ENCODE measurements at places on chromosomes 16 and 17. TPM values are rescaled to one million over a fixed set of nuclear protein-coding genes. Genes with fewer than 3 reads are reported as not detected.

DNA sequence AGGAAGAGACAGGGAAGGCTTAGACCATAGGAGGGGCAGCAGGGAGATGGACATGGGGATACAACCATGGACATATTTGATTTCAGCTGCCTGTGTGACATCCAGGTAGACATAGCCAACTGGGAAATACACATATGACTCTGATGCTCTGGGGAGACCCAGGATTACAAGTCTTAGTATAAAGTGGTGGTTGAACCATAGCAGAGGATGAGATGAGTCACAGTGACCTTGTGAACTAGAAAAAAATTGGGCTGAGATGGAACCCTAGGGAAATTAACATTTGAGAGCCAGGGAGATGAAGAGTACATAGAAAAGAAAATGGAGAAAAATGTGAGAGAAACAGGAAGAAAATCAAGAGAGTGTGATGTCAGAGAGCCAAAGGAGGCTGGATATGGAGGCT, 10.2 kb downstream of the MARCHF10 start:
- H3K4me1 ChIP-seq: peaks cover 6% of the 10 kb centered on the region
- H3K4me3 ChIP-seq: no peak overlapping the region
- no peaks in the 10 kb centered on the region for H3K36me3 ChIP-seq
- no peak overlapping the region for H3K27ac ChIP-seq

GRCh38 chr16:54282202-54282927, 4.2 kb downstream of the IRX3 start:
- H3K36me3 ChIP-seq: peaks cover 1% of the 10 kb centered on the region
- DNase-seq: no peak
- H3K4me1 ChIP-seq: peaks cover 26% of the 10 kb centered on the region
- H3K27me3 ChIP-seq: peaks cover 43% of the 10 kb centered on the region
- H3K27ac ChIP-seq: no peak overlapping the region

DNA sequence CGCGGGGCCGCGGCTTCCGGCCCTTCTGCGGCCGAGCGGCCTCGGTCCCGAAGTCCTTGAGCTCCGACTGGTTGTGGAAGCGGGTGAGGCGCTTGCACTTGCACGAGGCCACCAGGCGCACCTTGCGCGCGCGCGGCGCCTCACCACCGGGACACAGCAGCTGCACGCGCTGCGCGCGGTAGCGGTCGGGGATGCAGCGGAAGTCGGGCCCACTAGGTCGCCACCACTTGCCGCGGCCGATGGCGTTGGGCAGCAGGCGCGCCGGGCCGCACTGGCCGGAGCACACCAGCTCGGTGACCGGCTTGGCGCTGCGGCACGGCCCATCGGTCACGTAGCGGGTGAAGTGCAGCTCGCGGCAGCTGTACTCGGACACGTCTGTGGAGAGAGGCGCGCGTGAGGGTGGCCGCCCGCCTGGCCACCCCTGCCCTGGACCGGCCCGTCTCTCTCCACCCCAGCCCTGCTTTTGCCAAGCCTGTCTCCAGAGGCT, 3.2 kb downstream of the SOST start:
- no peaks in the 10 kb centered on the region for H3K36me3 ChIP-seq
- no peak overlapping the region for H3K4me3 ChIP-seq
- H3K27ac ChIP-seq: no peak overlapping the region
- H3K27me3 ChIP-seq: peaks cover 18% of the 10 kb centered on the region
- DNase-seq: no peak
- peaks cover 7% of the 10 kb centered on the region for H3K4me1 ChIP-seq

DNAAF1 gene
- not detected for total RNA-seq

MYO1D gene
- total RNA-seq: 96.5 TPM

- H3K27me3 ChIP-seq: peaks cover 5% of the 10 kb centered on the region
- H3K4me1 ChIP-seq: no peaks in the 10 kb centered on the region
- no peaks in the 10 kb centered on the region for H3K36me3 ChIP-seq
- no peak overlapping the region for H3K4me3 ChIP-seq
- no peak overlapping the region for H3K27ac ChIP-seq
- peak; percentile 57 for DNase-seq
Observed at GRCh38 chr16:81275064-81275532, 36.6 kb downstream of the BCO1 start.

TBC1D3K gene
- total RNA-seq: not detected

DNA sequence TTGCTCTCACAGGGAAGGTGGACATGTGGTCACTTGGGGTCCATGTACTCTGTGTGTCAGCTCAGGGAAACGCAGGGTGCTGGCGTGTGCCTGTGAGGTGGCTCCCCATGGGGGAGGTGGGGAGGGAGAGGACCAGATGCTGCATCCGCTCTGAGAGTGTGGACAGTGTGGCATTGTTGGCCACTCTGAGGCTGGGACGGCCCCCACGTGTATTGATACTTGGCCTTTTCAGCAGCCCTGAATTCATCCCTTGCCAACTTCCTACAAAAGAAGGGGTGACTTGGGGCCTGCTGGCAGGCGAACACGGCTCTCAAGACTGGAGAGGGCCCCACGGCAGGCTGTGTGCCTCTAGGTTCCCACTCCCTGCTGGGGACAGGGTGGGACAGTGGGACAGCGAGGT, 120.1 kb downstream of the RAB11FIP4 start:
- no peak for DNase-seq
- no peak overlapping the region for H3K4me3 ChIP-seq
- peaks cover 5% of the 10 kb centered on the region for H3K27me3 ChIP-seq
- H3K4me1 ChIP-seq: peaks cover 5% of the 10 kb centered on the region
- no peaks in the 10 kb centered on the region for H3K36me3 ChIP-seq

DNA sequence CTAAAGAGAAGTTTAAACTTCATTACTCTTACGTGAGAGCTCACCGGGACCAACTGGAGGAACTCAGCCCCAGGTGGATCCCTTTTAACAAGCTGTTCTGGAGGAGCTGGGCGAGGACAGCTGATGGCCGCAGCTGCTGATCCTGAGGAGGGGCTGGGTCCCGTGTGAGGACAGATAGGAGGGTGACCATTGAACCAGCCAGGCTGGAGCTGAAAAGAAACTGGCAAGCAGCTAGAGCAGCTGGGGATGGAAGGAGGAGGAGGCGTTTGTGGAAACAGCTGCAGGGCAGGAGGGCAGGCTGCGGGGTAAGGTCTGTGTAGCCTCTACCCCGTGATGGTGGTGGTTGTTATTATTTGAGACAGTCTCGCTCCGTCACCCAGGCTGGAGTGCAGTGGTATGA, 119.5 kb downstream of the AATF start:
- no peaks in the 10 kb centered on the region for H3K36me3 ChIP-seq
- no peak for DNase-seq
- H3K4me1 ChIP-seq: no peaks in the 10 kb centered on the region
- H3K27me3 ChIP-seq: peaks cover 12% of the 10 kb centered on the region
- H3K4me3 ChIP-seq: no peak overlapping the region

GRCh38 chr17:31535581-31535981, 144.1 kb downstream of the RAB11FIP4 start:
- peaks cover 23% of the 10 kb centered on the region for H3K4me1 ChIP-seq
- H3K27me3 ChIP-seq: no peaks in the 10 kb centered on the region
- H3K27ac ChIP-seq: no peak overlapping the region
- DNase-seq: no peak

- H3K27ac ChIP-seq: no peak overlapping the region
- H3K27me3 ChIP-seq: no peaks in the 10 kb centered on the region
- H3K4me1 ChIP-seq: no peaks in the 10 kb centered on the region
Observed at GRCh38 chr16:50756473-50756872, 14.6 kb downstream of the CYLD start.

GNGT2 gene
- total RNA-seq: not detected

DNA sequence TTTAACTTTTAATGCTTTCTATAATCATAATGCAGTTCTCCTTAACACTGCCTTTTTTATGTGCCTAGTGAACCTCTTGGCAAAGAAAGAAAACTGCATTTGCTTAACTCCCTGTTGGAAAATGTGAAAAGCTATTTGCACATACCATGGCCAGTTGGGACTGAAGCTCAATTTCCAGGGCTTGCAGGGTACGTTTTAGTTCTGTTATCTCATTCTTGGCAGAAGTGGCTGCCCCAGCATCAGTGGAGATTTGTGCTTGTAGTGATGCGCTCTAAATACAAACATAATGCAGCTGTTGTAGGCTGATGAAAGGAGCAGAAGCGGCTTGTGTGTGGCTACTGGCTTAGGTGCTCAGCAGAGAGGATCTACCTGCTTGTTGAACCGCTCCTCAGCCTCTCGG, 3.7 kb downstream of the KRT24 start:
- H3K4me1 ChIP-seq: no peaks in the 10 kb centered on the region
- peaks cover 64% of the 10 kb centered on the region for H3K27me3 ChIP-seq
- no peak overlapping the region for H3K27ac ChIP-seq
- H3K36me3 ChIP-seq: no peaks in the 10 kb centered on the region
- H3K4me3 ChIP-seq: no peak overlapping the region
- no peak for DNase-seq

TCAP gene
- total RNA-seq: 0.64 TPM

GRCh38 chr17:44213403-44214229, 5.9 kb downstream of the UBTF start:
- peaks cover 15% of the 10 kb centered on the region for H3K4me1 ChIP-seq
- H3K4me3 ChIP-seq: no peak overlapping the region
- no peak for DNase-seq
- no peak overlapping the region for H3K27ac ChIP-seq
- peaks cover 27% of the 10 kb centered on the region for H3K36me3 ChIP-seq

DNA sequence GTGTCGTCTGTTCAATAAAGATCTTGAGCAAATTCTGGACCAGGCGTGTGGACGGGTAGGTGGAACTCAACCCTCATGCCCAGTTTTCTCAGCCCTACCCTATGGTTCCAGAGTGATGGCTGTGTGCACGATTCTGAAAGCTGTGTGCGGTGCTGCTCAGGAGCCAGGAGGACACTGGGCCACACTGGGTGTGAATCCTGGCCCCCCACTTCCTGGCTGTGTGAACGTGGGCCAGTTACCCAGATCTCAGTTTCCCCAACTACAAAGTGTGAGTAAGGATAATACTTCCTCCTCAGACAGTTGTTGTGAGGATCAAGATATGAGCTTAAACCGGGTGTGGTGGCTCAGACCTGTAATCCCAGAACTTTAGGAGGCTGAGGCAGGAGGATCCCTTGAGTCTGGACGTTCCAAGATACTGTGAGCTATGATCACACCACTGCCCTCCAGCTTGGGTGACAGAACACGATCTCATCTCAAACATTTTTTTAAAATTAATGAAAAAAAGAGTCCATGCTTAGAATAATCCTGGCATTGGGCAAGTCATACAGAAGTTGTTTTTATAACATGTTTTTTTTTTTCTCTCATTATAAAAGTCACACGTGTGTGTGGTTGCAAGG, 14.7 kb upstream of the MPRIP start:
- H3K36me3 ChIP-seq: no peaks in the 10 kb centered on the region
- DNase-seq: peak; percentile 13
- H3K4me3 ChIP-seq: no peak overlapping the region
- H3K4me1 ChIP-seq: peaks cover 59% of the 10 kb centered on the region

CALB2 gene
- 0.85 TPM for total RNA-seq

Data from chondrocyte (in vitro differentiated cells).